ENCODE measurements at places on chromosomes 2 and 18. TPM values are rescaled to one million over a fixed set of nuclear protein-coding genes. Genes with fewer than 3 reads are reported as not detected.

GRCh38 chr2:210861038-210861665 lies 304.8 kb downstream of the CPS1 start:
- no peak for DNase-seq

GRCh38 chr2:133459590-133459989 lies 108.7 kb downstream of the NCKAP5 start:
- no peak for DNase-seq

DNA sequence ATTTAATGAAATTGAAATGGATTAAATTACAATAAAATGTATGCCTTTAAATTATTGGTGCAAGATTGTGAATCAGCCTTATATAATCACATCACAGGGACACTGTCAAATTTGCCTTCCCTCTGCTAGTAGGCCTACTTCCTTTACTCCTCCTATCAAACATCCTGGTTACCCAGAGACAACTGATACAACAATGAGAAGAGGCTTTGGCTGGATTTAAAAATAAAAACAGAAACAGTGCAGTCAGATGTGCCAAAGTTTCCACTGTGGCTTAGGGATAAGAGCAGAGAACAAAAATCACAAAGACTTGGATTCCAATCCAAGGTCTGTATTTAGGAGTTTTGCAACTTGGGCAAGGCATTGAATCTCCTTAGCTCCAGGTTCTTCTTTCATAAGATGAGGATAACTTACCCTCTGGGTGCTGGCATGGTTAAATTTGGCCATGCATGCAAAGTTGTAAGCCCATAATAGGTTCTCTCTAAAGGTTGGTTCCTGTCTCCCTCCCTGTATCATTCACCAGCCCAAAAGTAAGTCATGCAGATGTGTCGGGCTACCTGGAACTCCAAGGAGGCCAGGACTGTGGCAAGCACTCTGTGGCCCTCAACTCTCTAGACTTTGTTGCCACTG lies 99.3 kb upstream of the LRATD1 start:
- no peak for DNase-seq

DNA sequence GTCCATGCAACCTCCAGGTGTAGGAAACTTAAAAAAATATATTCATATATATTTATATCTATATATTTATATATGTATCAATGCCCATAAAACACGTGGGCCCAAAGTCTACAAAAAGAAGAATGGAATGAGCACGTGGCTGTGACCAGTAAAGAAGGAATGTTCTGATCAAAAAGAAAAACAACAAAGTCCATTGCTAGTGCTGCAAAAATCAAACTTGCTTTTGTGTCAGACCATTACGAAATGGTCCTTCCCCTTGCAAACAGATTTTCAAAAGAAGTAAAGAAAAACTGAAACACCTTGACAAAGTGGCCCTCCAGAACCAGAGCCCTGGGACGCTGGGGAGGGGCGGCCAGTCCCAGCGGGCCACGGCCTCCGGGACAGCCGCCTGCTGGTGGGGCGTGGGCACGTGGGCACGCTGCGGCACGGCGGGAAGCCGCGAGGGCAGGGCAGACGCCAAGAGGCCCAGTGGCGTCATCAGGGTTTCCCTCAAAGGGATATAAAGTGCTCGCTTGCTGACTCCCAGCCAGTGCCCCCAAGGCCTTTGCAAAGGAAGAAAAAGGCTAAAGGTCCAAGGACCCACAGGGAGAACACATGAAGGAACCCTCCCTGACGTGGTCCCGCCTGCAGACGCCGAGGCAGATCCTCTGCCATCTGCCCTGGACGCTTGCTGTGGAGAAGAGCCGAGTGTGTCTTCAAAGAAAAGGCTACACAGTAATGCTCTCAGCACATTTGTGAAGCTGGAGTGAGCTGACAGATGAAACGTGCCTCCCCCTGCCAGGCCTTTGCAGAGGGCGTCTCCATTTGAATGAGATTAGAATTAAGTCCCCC lies 201.8 kb downstream of the TWIST2 start:
- DNase-seq, result no peak

GRCh38 chr2:8962890-8963289 lies 40.6 kb downstream of the MBOAT2 start:
- DNase-seq, result no peak

Gene MYO3B
- not detected for total RNA-seq

GRCh38 chr2:126932529-126932928 lies 33.8 kb downstream of the TEX51 start:
- DNase-seq, result no peak

GRCh38 chr2:120951693-120952092 lies 216.0 kb downstream of the GLI2 start:
- DNase-seq, result no peak

DNA sequence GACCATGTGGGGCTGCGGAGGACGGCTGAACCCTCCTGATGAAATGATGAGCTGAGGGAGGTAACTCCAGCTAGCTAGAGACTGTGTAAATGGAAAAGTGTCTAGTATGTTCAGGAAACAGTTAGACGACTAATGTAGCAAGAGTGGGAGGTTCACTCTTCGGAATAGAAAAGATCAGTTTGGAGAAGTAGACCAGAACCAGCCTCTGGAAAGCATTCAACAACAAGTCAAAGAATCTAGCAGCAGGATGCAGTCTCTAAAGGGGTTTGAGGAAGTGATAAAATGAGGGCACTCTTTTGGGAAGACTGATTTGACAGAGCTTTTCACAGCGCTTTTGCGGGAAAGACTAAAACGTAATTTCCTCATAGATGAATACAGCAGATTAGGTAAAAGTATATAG lies 79.6 kb downstream of the GAREM1 start:
- no peak for DNase-seq

Gene EIPR1
- total RNA-seq, result 36.9 TPM

GRCh38 chr2:42795841-42796301 lies 3.5 kb upstream of the HAAO start:
- no peak for DNase-seq

Gene DNAJC10
- 80.4 TPM for total RNA-seq

- peak; percentile 38 for DNase-seq
These were observed 190.1 kb downstream of the TTC32 start for GRCh38 chr2:19711470-19712372.

Gene FAM228A
- total RNA-seq, result not detected

Gene SCYGR6
- total RNA-seq, result not detected

- DNase-seq, result no peak
These were observed 56.5 kb upstream of the TWIST2 start for GRCh38 chr2:238791354-238791753.

DNA sequence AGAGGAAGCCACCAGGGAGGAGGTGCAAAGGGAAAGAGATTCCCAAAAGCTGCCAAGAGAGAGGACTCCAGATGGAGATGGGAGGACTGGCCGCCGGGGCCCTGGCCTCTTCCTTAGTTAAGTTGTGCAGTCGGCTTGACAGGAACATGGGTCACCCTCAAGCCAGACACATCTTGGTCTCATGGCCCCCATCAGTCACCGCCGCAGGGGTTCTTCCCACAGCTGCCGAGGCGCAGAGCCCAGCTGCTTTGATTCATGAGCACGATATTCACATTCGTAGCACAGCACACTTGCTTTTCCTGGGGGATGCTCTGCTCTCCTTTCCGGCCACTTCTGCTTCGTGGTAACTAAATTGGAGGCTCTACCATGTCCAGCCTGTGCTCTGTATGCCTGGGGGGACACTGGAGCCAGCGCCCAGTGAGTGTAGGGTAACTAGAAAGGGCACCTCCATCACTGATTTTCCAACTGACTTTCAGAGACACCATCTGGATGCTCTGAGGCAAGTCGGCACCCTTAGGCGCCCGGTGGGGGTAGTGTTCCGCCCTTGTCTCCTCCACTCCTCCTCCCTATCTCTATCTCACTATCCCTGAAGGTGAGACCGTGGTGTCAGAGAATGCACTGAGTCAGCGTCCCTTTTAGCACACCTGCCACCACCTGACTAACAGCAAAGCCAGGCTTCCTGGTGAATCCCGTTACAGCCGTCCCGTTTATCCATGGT lies 13.3 kb downstream of the TWIST2 start:
- DNase-seq, result no peak

Gene SANBR
- total RNA-seq, result 4.6 TPM

GRCh38 chr2:28993206-28993960 lies 12.3 kb downstream of the TOGARAM2 start:
- no peak for DNase-seq

DNA sequence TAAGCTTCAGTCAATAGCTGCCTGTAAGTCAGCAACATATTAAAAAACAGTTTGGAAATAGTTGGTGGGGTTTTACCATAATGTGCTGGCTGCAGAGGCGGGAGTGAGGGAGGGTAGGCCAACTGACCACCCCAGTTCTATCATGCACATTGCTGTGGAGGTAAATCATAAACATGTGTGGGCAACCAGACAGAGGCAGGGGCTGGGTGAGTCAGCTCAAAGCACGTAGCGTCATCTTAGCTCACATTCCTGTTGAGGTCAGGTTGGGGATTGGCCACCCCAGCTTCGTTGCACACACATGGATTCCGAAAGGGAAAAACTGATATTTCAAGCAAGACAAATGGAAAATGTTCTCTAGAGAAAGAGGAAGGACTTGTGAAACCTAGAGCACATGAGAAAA lies 19.5 kb downstream of the GPR45 start:
- DNase-seq, result no peak

- DNase-seq, result no peak
These were observed 1.9 kb downstream of the CDH20 start for GRCh38 chr18:61334951-61335683.

Gene POTEJ
- not detected for total RNA-seq

Measured in HCT116 (cell line).